Left renal pelvis (tissue), 4 donors: ENCODE measurements at places on chromosomes 5 and 9.

GRCh38 chr5:133489632-133490031 is 122.7 kb downstream of the FSTL4 start:
- no peak for DNase-seq

DNA sequence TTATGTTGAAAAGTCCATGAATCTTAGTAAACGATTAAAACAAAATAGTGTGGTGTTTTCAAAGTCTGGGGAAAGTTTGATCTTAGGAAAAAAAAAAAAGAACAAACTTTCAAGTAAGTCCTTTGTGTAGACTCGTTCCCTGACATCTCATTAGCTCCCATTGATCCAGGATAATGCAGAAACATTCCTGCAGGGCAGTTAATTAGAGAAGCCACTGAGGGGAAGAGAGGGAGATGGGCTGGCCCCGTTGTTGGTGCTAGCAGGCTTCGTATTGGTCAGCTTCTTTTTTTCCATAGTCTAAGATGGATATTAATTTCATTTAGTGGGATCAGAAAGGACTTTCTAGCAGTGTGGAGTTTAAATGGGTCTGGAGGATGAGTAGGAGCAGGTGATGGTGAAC is 340.2 kb downstream of the DRD1 start:
- no peak for DNase-seq

DNA sequence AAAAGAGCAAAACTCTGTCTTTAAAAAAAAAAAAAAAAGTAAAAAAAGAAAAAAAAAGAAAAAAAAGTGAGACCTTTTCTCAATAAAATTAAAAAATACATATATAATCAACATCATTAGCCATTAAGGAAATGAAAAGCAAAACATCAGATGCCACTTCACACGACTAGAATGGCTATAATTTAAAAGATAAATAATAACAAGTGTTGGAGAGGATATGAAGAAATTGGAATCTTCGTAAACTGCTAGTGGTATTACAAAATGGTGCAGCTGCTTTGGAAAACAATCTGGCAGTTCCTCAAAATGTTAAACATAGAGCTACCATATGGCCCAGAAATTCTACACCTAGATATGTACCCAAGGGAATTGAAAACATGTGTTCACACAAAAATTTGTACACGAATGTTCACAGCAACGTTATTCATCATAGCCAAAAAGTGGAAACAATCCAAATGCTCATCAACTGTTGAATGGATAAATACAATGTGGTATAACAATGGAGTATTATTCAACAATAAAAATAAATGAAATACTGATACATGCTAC is 45.3 kb upstream of the SIL1 start:
- DNase-seq: no peak

- no peak for DNase-seq
Measured at GRCh38 chr9:124480621-124480981, 26.6 kb downstream of the NR5A1 start.

DNA sequence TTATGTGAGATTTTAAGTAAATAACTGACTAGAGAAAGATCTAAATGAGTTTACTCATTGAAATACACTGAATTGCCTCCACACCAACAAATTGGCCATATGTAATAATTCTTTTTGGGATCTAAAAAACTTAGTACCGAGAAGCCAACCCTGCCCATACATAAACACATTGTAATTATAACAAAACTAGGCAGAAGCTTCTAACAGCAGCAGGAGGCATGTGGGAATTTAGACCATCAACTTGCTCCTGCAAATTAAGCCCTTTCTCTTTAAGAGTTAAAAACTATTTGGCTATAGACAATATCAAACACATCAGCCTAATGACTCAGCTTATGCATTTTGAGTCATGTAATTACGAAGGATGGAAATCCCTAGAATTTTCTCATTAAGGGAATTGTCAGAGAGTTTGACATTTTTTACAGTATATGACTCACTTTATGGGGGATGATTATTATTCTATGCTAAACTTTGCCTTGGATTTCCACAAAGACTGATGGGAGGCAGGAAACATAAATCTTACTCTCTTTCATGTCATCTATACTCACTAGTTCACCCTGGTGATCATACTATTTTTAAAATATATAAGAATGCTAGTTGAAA is 1.0 kb downstream of the IL7R start:
- no peak for DNase-seq

DNA sequence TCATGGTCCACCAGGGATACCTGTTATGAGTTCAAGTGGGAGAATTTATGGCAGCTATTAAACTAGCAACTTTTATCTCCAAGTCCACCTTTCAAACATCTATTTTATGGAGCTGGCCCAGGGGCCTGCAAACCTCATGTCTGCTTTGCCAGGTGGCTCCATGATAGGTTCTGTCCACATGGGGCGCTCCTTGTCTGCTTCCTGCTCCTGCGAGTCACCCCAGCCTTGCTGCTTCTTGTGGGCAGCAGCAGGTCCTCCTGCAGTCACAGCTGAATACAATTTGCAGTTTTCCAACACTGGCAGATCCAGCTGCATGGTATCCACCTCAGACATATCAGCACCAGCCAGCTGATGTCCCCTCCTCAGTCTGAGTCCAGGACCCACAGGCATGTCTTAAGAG is 39.6 kb upstream of the FRRS1L start:
- DNase-seq: no peak

- DNase-seq: no peak
Measured at GRCh38 chr9:85942913-85943709, 2.2 kb downstream of the NAA35 start.

DNA sequence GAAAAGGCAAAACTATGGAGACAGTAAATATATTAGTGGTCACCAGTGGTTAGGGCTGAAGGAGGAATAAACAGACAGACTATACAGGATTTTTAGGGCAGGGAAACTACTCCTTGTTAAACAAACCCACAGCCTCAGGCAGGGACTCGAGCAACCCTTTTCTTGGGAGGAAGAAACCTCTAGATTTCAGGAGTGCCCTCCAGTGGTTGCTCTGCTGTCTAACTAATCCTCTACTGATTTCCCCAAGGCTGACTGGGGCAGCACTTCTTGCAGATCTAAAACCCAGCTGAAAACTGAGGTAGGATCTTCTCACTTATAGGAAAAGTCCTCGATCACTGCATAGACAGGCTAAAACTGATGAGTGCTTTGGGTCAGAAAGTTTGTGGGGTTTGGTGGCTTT is 176.8 kb downstream of the ISOC1 start:
- DNase-seq: no peak

DNA sequence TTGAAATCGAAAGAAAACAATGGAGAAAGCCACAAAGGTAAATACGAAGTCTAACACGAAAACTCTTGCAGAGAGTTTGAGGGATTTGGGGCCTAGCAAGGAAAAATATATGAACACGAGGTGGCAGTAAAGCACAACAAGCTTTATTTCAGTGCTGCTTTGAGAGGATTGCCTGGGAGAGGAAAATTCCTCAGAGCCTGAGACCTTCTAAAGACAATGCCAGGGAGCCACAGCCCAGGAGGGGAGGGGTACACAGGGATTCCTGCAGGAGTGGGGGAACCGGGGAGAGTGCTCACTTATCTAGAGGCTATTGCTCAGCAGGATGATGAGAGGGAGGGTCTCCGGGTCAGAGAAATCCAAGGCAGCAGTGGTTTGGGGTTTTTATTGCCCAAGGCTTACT is 134.9 kb upstream of the ADCY2 start:
- DNase-seq: no peak

- DNase-seq: no peak
Measured at GRCh38 chr9:6049798-6050197, 34.4 kb upstream of the RANBP6 start.

- no peak for DNase-seq
Measured at GRCh38 chr9:129552064-129552463, 68.8 kb downstream of the C9orf50 start.

DNA sequence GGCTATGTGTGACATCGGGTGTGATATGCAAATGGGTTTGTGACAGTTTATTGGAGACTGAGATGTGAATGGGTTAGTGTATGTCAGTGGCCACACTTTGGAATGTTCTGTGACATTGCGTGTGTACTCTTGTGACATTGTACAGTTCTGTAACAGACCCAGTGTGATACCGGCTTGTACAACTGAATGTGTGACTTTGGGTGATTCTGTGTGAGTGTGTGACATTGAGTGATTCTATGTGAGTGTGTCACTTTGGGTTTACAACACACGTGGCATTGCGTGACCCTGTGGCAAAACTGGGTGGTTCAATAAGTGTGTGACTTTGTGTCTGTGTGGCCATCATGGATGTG is 38.2 kb downstream of the CXXC5 start:
- no peak for DNase-seq

DNA sequence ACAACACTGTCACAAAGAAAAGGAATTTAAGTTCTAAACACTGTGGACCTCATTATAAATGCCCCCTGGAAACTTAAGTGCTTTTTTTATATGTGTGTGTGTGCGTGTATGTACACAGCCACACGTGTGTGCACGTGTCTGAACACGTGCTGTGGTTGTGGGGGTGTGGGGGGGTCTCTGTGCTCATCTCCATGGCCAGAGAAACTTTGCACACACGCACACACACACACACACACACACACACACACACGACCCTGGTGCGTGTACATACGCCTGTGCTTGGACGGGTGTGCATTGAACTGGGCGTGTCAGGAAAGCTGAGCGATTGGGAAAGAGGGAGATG is 27.9 kb downstream of the AMBP start:
- no peak for DNase-seq

DNA sequence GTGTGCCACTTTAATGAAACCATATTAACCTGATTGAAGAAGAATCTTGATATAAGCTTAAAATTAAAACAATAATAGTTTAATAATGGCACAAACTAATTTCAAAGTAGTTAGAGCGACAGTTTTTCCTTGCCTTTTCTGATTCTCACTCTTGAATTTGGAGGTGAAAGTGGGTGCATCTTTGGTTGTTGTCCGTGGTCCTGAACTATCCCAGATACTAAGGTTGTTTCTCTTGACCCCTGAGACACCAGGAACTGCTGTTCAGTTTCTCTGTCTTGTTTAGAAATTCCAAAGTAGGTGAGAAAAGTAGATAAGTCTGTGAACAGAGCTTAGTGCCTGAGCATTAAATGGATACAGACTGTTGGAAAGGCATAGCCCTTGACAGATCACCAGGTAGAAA is 274.7 kb downstream of the FBXL7 start:
- no peak for DNase-seq

DNA sequence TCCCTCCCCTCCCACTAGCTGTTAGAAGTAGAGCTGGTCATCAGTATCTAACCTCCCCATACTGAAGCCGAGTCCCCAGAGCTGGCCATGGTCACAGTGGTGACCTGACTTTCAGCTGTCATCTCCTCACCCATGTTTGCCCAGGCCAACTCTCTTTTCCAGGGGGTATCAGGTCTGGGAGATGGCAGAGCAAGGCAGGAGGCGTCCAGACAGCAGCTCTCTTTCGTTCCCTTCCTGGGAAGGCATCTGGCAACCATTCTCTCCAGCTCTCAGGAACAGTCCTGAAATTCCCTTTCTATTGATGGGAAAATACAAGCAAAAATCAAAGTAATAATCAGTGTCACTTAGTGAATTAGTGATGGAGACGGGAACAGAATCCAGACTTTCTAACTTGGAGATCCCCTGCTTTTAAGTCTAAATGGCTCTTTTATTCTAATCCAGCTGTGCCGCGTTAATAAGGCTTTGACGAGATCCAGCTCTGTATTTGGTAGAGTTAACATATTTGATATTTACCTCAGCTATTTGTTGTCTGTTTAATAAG is 21.3 kb upstream of the AOPEP start:
- DNase-seq: no peak

DNA sequence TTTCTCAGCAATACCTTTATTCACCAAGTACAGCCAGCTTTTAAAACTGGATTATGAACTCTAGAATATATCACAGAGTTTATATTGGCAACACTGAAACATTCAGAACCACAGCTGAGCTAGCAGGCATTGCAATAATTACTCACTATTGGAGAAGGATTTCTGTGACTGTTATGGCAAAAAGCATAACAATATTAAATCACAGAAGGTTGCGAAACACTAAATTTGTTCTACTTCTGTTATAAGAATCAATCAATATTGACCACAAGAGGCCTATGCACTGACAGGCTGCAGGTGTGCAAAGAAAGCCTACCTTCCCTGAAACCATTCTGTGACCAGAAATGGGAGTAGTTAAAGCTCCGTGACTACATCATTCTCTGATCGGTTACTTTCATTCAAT is 59.2 kb downstream of the AP3B1 start:
- DNase-seq: no peak

GRCh38 chr9:121711797-121712196 is 60.4 kb downstream of the DAB2IP start:
- DNase-seq: no peak

DNA sequence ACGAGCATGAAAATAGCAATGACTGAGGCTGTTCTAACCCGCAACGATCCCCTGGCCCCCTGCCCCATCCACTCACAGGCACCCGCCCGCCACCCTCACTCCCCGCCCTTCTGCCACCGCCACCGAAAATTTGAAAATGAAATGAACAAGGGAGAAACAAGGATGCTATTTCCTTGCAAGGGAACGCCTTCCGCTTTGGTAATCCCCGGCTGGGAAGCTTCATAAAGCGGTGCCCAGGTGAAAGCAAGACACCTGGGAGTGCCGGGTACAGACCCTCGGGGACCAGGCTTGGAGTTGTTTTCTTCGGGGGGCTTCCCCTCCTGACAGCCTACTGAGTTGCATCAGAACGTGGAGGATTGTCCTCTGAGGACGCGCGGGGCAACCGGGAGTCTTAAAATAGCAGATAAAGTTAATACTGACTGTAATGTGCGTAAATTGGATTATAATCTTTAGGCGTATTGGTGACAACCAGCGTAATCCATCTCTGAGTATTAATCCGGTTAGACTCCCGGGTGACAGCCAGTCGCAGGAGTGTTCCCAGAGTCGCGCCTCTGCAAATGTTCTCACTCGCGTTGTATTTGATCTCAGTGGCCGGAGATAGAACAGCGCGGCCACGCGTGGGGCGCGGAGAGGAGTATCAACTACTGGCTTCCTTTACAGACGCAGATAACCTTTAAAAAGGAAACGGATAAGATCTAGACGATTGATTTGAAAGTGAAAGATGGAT is 885 bp upstream of the MLLT3 start:
- no peak for DNase-seq

DNA sequence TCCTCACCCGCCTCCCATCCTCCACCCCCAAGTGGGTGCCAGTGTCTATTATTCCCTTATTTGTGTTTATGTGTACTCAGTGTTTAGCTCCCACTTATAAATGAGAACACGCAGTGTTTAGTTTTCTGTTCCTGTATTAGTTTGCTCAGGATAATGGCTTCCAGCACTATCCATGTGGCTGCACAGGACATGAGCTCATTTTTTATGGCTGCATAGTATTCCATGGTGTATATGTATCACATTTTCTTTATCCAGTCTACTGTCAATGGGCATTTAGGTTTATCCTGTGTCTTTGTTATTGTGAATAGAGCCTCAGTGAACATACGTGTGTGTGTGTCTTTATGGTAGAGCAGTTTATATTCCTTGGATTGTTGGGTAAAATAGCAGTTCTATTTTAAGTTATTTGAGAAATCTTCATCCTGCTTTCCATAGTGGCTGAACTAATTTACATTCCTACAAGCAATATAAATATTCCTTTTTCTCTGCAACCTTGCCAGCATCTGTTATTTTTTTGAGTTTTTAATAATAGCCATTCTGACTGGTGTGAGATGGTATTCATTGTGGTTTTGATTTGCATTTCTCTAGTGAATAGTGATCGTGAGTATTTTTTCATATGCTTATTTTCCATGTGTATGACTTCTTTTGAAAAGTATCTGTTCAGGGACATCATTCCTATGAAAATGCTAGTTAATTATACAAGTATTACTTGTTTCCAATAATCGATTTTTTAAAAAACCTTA is 164.0 kb upstream of the CCDC152 start:
- no peak for DNase-seq
